ENCODE measurements at places on chromosomes 2 and 18.

GRCh38 chr2:114127372-114127771 lies 237.5 kb downstream of the ACTR3 start:
- DNase-seq = no peak

- no peak for DNase-seq
These were observed 101.3 kb downstream of the SATB2 start for GRCh38 chr2:199356412-199356811.

- no peak for DNase-seq
These were observed 554.5 kb downstream of the STK39 start for GRCh38 chr2:167692936-167693335.

GRCh38 chr18:39602131-39602530 lies 2036.5 kb upstream of the CELF4 start:
- no peak for DNase-seq

DNA sequence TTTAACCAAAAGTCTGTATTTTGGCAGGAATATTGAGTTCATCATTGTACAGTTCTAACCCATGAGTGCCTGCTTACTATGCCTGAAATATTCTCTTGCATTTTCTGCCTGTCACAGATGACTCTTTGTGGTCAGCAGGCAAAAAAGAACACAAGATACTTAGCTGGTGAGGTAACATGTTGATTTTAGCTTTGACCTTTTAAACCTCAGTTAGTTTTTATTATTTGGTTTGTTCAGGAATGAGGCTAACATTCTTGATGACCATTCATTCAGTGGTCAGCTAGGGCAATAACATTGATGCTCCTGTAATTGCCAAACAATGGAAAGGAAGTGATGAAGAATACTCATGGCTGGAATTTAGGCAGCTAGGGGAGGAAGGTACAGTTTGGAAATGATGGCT lies 491.2 kb downstream of the PIK3C3 start:
- DNase-seq = no peak

DNA sequence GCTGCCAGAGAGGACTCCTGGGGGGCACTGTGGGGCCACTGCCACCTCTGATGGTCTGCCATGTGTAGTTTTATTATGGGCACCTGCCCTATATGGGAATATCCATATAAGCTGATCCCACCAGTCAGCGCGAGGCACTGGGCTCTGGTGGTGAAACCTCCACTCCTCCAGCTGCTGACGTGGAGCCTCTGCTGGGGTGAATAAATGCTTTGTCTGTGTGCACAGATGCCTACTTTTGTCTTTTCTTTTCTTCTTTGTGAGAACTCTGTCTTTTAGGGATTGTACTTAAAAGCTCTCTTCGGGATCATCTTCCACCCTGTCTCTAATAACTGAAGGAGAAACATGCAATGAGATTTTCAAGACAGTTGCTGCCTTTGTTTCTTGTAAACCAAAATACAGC lies 68.9 kb upstream of the NCK2 start:
- no peak for DNase-seq

- DNase-seq = no peak
These were observed 91.2 kb upstream of the RANBP2 start for GRCh38 chr2:108627911-108628567.

- DNase-seq = no peak
These were observed 6.1 kb upstream of the LBH start for GRCh38 chr2:30225131-30225762.

DNA sequence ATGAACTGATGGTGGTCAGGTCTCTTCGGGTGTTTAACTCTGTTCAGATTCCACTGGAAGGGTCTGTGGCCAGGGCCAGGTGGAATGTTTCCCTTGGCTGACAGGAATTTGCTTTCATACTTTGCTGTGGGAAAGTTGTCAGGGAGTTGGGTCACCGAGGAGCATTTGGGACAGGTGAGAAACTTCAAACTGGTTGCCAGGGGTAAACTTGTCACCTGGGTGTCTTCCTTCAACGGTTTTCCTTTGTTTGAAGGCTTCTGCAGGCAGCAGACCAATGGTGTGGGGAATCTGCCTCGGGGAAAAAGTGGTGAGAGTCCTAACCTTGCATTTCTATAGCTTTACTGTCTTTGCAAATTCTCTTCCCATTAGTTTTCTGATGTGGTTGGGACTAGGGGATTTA lies 92.2 kb downstream of the TGFA start:
- DNase-seq = no peak

DNA sequence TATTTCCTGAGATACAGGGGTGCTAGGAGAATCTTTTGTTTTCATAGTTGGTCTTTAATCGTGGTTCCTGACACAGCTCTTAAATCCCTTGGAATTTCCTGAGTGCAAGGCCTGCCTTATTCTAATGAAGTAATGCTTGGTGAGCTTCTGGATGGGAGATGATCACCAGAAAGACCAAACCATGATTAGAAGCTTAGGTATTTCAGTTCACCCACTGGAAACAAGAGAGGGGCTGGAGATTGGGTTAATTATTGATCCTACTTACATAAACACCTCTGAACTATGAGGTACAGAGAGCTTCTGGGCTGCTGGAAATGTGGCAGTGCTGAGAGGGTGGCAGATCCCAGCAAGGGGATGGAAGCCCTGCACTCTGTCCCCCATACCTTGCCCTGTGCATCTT lies 406.8 kb downstream of the THSD7B start:
- DNase-seq = no peak

- DNase-seq = no peak
These were observed 1385.5 kb upstream of the ZEB2 start for GRCh38 chr2:145905371-145905770.

GRCh38 chr2:238389988-238390589 lies 36.6 kb upstream of the ASB1 start:
- DNase-seq = peak; percentile 49

- DNase-seq = no peak
These were observed 83.9 kb downstream of the PIK3C3 start for GRCh38 chr18:42038936-42039335.

- no peak for DNase-seq
These were observed 23.5 kb downstream of the GPD2 start for GRCh38 chr2:156459720-156460119.

GRCh38 chr18:51668101-51668500 lies 470.6 kb upstream of the MEX3C start:
- DNase-seq = no peak

DNA sequence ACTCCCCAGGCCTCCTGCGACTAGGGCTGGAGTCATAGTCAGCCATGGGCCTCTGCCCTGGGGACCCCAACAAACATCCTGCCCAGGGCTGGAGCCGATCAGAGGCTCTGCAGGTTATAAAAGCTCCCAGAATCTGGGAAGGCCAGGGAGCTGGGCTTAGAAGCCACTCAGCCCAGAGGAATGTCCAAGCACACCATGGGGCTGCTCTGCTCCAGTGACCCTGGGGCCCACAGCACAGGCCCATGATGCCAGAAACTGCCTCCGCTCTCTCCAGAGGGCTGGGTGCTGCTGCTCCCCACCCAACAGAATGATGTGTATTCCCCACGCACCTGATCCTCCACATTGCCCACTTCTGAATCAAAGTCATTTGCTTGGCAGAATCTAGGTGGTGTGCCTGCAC lies 88.5 kb downstream of the ARMC9 start:
- no peak for DNase-seq

DNA sequence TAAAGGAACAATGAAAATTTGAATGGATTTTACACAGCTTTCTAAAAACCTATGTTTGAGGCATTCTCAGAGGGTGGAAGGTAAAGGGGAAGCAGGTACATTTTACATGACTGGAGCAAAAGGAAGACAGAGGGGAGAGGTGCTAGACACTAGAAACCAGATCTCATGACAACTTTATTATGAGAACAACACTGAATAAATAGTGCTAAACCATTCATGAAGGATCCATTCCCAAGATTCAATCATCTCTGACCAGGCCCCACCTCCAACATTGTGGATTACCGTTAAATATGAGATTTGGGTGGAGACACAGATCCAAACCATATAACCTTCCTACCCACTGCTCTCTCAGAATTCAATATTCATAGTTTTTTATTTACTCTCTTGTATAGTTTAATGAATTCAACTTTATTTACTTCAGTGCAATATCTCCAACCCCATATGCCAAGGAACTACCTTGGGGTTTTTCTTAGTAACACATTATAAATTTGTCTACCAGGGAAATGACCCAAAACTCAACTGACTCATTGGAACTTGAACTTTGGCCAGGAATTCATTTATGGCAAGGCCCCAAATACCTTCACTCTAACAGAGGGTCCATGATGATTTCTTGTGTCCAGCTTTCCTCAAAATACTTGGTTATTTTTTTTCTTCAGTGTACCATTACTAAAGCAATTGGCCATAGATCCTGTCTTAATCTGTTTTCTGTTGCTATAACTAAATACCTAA lies 317.8 kb downstream of the GULP1 start:
- no peak for DNase-seq

- DNase-seq = no peak
These were observed 11.3 kb downstream of the NPAS2 start for GRCh38 chr2:100831158-100831750.

- DNase-seq = no peak
These were observed 73.9 kb downstream of the NEDD4L start for GRCh38 chr18:58117786-58118403.

DNA sequence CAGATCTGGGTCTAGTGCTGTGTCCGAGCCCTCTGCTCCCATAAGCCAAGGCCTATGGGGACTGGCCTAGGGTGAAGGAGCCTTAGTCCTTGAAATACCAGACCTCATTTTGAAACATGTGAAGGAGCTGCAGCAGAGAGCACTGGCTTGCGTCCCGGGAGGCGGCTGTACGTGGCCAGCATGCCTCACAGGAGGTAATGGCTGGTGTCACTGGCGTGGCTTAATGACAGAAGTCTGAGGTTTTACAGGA lies 72.7 kb upstream of the OTOS start:
- no peak for DNase-seq

DNA sequence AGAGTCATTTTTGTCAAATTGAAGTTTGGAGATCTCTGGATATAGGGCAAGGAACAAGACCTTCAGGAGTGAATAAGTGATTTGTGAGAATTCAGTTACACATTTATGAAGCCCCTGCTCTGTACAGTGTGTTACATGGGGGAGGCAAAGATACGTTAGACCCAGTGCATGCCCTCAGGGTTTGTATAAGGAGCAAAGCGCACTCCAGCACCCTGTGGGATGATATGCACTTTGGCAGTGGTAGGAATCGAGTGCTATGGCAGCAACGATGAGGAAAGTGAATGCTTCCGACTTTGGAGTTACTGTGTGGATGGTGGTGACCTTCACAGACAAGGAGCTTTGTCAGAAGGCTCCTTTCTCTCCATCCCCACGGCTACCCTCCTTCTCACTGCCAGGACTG lies 74.3 kb upstream of the ALPP start:
- DNase-seq = no peak

- no peak for DNase-seq
These were observed 92.1 kb downstream of the PXDN start for GRCh38 chr2:1652034-1652790.

DNA sequence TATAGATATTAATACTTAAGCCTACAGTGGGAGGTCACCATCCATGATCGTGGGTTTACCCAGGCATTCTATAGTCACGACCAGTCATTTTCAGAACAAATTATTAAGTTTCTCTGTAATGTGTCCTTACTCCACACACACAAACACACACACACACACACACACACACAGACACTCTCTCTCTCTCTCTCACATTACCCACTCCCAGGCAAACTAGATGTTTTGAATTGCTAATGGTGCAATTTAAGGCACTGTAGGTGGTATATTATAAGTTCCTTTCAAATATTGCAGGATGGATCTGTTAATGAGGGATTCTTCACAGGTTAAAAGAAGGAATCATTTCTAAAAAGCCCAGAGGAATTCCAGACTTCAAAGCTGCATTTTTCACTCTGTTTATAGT lies 657.8 kb downstream of the MBD2 start:
- no peak for DNase-seq

DNA sequence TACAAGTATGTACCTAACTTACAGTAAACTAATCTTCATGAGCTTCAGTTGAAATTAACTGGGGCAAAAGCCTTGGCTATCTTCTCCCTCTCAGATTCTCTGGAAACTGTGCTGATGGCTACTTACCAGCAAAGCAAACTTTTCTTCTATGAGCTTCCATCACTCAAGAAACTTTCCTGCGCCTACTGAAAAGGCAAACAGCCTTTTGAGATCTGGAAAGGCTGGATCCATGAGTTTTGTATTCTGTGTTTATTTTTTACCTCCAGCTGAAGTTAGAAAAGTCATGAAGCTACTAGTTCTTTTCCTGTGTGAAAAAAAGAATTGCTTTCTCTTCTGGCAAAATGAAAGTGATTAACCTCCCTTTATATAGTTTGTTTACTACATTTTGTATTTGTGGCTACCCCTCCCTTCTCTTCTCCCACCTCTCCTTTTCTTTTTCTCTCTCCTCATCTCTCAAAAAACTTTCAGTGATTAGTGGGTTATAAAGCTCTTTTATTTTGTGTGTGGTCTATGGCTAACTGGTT lies 49.2 kb upstream of the RNF152 start:
- DNase-seq = no peak

DNA sequence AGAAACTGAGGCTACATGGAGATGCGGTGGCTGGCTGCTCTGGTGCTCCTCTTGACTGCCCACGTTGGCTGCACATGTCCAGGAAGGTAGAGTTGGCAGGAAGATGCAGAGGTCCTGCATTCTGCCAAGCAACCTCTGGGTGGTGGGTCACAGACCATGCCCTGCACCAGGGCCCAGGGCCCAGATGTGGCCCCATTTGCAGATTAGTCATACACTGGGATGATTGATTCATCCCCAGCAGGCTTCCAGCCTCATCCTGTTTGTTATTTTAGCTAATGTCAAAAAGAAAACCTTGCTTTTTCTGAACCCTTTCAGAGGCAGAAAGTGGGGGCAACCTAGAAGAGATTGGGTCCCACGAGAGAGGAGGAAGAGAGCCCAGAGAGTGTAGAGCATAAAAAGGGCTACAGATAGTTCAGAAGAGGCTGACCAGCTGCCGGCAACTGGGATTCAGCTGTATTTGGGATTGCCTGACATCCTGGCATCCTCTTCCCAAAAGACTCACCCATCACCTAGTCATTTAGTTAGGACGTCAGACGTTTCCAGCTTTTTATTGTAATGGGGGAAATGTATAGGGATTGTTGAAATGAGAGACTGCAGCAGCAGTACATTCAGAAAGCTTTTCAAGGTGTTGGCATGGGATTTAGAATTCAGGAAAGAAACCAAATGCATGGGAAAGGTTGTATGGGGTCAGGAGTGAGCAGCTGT lies 101.9 kb downstream of the CTIF start:
- DNase-seq = no peak

- DNase-seq = no peak
These were observed 85.9 kb upstream of the PMAIP1 start for GRCh38 chr18:59813942-59814341.

DNA sequence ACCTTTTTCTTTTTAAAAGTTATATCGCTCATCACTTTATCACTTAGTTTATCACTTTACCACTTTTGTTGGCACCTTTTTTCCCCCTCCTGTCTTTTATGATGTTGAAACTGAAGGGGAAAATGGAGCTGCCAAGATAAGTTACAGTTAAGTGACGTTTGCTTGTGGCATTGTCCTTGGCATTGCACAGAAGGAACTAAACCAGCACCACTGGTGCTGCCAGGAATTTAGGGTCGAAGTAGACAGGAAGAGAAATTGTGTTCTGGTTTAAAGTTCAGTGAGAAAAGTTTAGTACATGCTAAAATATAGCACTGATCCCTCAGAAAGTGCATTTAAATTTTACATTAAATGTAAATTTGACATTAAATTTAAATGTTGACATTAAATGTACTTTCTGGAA lies 49.9 kb downstream of the MYO1B start:
- DNase-seq = no peak

GRCh38 chr2:135742325-135742757 lies 686 bp downstream of the UBXN4 start:
- no peak for DNase-seq

Data from NCI-H187 treated with DMSO at 0.1 percent for 48 hours (cell line).